ENCODE measurements at places on chromosomes 4 and X.

DNA sequence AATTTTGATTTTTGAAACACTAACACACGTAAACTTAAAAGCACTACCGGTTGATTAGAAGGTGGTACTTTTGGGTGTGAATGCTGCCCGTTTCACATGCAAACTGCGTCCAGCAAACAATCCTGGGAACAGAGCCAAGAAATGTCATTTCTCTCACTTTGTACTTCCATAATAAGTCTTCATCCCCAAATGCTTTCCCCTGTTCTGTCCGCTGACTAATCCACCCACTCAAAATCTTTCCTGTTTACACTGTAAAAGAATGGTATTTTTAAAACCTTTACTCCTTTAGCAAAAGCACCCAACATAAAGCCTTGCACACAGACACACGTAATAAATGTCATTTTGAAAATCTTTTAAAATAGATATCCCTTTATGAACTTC lies 39.1 kb upstream of the PDLIM5 start:
- no peak for DNase-seq

DNA sequence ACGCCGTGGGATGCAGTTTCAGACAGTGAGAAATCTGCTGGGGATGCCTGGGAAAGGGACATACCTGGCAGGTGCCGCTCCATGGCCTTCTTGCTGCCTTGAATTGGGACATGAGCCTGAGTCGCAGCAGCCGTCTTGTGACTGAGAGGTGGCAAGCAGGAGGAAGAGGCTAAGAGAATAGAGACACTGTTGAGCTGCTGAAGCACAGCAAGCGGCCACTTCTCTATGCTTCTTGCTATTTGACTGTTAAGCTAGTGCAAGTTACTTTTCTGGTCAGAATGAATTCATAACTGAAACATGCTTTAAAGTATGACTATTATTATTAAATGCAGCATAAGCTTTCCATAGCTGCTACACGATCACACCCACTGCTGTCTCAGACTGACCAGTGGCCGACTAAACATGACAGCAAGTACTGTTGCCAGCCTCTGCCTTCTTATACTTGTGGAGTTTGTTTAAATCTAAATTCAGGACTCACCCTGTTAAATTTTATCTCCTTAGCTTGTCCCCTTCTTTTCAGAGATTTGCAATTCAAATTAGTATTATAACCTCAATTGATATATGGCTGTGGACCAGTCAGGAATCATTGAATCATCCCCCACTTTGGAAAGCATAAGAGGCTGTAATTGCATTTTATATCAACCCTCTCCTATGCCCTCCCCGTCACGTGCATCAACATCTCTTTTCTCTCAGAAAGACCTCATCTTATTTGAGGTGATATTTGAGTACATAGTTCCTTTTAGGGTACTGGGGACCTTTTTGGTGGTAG lies 24.8 kb upstream of the ACSL1 start:
- DNase-seq = no peak

- DNase-seq = no peak
These were observed 28.3 kb downstream of the TMEM144 start for GRCh38 chr4:158238575-158238974.

DNA sequence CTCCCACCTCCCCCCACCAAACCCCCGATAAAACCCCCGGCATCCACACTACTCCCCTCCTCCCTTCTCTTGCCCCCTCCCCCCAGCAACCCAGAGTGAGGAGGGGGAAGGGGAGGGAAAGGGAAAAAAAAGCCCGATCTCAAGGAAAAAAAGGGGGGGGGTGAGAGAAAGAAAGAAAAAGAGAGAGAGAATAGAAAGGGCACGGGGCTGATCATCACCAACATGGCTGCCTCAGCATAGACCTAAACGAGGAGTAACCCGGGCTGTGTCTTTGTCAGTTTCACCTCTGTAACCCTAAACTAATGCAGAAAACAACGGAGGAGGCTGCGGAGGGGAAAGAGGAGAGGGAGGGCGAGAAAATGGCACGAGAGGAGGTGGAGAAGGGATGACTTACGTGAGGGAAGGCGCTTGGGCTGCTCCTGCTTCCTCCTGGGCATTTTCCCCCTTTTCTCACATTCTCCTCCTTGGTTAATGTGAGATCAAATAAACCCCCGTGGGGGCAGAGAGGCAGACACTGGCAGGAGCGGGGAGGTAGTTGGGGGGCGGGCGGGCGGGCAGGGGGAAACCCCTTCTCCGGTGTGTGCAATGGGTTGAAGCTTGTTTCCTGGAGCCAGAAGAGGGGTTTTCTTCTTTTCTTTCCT lies 532 bp downstream of the ZNF827 start:
- peak; percentile 40 for DNase-seq

- no peak for DNase-seq
These were observed 754.3 kb upstream of the TENM3 start for GRCh38 chr4:181488926-181489325.
